ENCODE measurements at places on chromosomes 12 and 14.

GRCh38 chr12:64801381-64801780, 23.1 kb upstream of the TBC1D30 start:
- DNase-seq, result no peak

GRCh38 chr14:69988979-69989378, 109.8 kb downstream of the SMOC1 start:
- DNase-seq, result no peak

DNA sequence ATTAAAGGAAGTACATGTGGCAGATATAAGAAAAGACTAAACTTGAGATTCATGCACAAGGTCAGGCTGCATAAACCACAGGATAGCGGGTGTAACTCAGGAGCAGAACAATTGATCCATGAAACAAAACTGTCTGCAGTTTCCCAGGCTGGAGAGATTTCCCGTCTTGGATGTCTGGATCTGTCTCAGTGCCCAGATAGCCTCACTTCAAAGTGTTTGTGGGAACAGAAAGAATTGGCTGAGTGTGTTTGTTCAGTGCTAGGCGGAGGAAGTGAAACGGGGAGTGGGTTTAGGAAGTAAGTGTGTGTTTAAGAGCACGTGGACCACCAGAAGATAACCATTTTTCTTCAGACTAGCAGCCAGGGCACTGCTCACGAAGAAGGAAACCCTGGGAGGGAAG, 1.4 kb upstream of the RNASE10 start:
- DNase-seq, result no peak

GRCh38 chr14:24706351-24706750, 72.4 kb upstream of the GZMB start:
- DNase-seq, result no peak

DNA sequence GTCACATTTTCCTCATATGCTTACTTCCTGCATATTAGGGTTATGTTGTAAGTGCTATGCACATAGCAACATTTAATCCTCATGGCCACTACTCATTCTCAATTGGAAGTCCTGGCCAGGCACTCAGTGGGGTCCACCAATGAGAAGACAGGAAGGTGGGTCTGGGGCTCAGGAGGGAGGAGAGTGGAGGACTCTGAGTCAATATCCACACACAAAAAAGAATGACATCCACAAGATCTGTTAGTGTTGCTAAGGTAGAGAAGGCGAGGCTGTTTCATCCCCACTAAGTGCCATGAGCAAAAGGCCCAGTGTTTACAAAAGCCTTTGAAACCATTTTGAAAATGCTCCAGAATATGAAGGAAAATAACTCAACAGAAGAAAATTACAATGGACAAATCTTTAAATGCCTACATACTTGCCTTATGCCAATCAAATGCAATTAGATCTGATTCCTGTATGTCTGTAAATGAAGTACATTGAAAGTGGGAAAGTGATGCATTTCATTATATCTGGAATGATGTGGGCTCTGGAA, 53.9 kb downstream of the EID3 start:
- no peak for DNase-seq

DNA sequence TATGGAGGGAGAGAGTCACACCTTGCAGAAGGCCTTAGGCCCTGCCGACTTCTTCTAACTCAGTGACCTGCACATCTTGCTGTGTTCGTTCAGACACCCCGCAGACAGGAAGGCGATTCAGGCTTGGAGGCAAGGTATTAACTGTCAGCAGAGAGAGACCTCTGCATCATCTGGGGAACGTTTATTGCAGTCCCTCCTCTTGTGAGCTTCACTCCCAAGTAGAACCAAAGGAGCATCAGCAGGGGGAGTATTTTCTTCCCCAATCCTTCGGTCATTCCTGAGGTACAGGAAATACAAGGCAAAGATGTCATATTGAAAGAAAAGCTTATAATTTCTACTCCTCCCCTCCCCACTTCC, 217.9 kb downstream of the CRADD start:
- DNase-seq, result no peak

- DNase-seq, result no peak
Measured at GRCh38 chr14:22567437-22567836, 21.6 kb downstream of the DAD1 start.

DNA sequence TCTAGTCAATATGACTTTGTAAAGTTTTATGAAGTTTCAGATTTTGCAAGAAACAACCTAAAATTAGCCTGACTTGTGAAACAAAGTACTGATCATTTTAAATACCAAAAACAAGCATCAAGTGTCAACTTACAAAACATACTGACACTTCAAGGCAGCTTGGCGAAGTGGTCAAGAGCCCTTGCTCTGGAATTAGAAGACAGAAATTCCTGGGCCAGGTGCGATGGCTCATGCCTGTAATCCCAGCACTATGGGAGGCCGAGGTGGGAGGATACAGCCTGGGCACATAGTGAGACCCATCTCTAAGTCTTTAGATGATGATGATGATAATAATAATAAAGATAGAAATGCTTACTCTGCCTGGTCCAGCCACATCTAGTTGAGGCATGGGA, 45.4 kb upstream of the NR2C1 start:
- DNase-seq, result no peak

- DNase-seq, result no peak
Measured at GRCh38 chr12:44317651-44318126, 481.8 kb downstream of the TMEM117 start.

- no peak for DNase-seq
Measured at GRCh38 chr14:106613256-106613655, 1086.9 kb downstream of the TMEM121 start.

DNA sequence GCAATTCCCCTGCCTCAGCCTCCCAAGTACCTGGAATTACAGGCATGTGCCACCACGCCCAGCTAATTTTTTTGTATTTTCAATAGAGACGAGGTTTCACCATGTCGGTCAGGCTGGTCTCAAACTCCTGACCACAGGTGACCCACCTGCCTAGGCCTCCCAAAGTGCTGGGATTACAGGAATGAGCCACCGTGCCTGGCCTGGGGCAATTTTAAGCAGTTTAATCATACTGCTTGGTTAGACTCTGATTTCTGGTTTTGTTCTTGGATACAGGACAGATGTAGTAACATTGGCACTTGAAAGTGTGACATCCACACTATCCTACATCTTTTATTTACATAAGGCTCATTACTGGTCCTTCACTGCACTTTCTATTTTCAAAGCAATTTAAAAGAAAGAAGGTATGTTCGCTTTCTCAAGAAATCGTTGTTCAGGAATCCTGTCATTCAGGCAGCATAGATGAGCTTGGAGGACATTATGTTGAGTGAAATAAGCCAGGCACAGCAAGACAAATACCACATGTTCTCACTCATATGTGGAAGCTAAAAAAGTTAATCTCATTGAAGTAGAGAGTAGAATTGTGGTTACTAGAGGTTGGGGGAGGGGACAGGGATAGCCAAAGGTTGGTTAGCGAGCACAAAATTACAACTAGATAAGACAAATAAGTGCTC, 4.0 kb upstream of the NUAK1 start:
- no peak for DNase-seq

GRCh38 chr12:30067146-30067545, 283.4 kb upstream of the TMTC1 start:
- no peak for DNase-seq

- no peak for DNase-seq
Measured at GRCh38 chr12:101781834-101782233, 42.6 kb upstream of the SYCP3 start.

DNA sequence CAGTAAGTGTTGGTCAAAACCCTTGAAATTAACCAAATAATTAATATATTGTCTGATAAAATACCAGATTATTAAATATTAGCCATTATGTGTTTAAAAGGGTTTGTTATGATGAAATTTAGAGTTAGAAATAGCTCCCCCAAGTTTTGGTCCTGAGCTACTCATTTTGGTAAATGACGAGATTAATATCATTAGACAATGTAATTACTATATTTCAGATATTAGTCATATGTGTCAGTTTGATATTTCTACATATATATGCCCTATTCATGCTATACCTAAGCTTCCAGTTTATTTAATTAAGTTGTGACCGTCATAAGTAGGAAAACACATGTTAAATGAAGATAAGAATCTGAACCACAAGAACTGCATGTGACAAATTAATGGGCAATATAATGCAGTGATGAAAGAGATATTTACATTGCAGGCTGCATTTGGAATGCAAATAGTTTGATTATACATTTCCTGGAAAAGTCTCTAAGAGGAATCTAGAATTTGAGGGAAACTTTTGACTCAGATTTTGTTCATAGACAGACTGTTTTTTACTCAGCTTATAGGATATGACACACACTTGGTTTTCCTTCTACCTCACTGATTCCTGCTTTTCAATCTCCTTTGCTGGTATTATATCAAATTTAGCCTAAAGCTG, 70.5 kb downstream of the TBC1D30 start:
- DNase-seq, result no peak

GRCh38 chr12:116545144-116545543, 14.0 kb upstream of the MAP1LC3B2 start:
- DNase-seq, result no peak

Data from stimulated activated CD4-positive, alpha-beta T cell treated with anti-CD3 and anti-CD28 coated beads, TNF-alpha, amount 100 ng/mL, for 1 hour (primary cell).